ENCODE measurements at places on chromosomes 1 and 21.
A peak's percentile ranks its signal among the peaks of the same experiment; 100 is the strongest.

- DNase-seq, result no peak
Observed at GRCh38 chr1:167638064-167638463, 8.0 kb downstream of the RCSD1 start.

DNA sequence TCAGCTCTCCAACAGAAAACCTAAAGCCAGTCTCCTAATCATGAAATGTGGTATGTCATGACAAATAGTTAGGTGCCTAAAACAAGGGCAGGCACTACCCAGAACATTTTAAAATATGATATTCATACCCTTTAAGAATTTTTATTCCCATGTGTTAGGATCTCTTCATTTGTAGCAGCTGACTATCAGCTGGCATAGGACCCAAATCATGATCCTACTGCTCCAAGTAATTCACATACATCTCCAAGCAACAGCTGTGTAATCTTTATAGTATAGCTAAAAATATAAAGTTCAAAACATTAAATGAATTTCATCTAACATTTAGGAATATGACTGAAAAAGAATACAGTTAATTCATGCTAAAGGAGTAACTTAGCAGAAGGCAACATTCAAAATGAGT lies 57.5 kb downstream of the ENAH start:
- DNase-seq, result no peak

- DNase-seq, result no peak
Observed at GRCh38 chr1:65694126-65694525, 98.6 kb upstream of the PDE4B start.

DNA sequence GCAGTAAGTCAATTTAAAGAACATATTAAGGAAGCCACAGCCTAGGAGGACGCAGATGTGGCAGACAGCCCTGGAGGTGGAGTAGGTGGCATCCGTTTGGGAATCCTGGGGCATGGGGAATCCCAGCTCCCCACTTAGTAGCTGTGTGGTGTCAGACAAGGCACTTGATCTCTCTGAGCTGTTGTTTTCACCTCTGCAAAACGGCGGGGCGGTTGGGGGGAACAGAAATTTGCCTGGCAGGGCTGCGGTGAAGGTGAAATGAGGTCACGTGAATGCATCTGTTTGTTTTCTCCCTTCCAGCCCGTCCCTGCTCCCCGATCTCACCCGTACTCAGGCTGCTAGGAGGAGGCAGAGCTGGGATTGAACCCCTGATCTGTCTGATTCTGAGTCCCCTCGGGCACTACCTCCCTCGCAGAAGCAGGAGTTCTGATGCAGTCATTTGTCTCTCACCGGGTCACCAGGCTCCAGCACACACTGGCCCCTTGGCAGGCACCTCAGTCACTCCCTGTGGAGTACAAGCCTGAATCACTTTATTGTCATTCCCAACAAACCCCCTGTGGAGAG lies 2.2 kb upstream of the LAPTM5 start:
- DNase-seq, result no peak

DNA sequence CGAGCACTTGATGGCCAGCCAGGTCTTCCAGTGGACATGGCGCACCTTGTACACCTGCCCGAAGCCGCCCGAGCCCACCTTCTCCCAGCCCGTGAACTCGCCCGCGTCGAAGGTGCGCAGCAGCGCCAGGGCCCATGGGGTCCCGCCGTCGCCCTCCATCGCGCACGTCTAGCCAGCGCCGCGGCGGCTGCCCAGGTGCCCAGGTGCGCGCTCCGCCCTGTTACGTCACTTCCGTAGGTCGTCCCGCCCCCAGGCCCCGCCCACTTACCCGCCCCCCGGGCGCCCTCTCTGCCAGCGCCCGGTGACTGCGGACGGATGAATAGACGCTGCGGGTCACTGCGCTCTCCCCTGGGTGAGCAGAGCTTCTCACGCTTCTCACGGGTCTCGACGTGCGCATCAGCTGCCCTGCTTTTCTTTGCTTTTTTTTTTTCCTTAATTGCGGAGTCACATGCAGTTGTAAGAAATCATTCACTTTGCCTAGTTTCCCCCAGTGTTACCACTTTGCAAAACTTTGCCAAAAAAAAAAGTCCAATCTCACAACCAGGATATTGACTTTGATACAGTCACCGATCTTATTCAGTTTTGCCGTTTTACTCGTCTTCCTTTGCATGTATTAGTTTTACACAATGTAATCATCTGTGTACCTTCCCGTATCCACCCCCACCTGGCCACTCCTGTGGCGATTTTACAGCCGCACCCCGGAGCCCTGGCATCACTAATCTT lies at the start of gene RIPK4:
Gene RIPK4 (minus strand): TSS at position 170 of the 723 bp plus-strand sequence. CDS start 11 bp downstream, at position 159.
- DNase-seq, result peak; percentile 63

DNA sequence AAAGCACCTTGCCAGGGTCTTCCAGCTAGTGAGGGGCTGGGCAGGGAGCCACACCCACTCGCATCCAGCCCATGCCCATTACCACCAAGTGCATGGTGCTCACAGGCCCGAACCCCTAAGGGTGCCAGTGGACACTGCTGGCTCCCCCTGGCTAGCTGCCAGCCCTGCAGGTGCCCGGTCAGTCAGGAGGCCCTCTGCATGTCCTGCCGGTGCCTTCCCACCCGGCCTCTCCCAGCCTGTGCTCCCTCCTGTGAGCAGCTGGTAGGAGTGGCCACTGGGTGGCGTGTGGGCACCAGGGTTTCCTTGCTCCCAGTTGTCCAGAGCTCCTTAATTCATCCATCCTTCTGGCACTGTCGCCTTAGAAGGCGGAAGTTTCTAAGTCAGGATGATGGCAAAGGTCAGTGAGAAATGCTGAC lies 33.4 kb downstream of the QSOX1 start:
- DNase-seq, result no peak
